Activated naive CD4-positive, alpha-beta T cell treated with anti-CD3 and anti-CD28 coated beads, Interleukin-2, amount 50 U/mL, for 72 hours (primary cell): ENCODE measurements at places on chromosomes 2 and 18. TPM values are rescaled to one million over a fixed set of nuclear protein-coding genes. Genes with fewer than 3 reads are reported as not detected.

Gene DHRS9
- total RNA-seq, result 5.9 TPM

GRCh38 chr2:119367472-119368099 lies 809 bp downstream of the DBI start:
- DNase-seq, result no peak

- DNase-seq, result no peak
These were observed 74.0 kb upstream of the TEX51 start for GRCh38 chr2:126824663-126825062.

Gene CRYBA2
- not detected for total RNA-seq

GRCh38 chr2:7111626-7112025 lies 194.4 kb downstream of the RNF144A start:
- no peak for DNase-seq

DNA sequence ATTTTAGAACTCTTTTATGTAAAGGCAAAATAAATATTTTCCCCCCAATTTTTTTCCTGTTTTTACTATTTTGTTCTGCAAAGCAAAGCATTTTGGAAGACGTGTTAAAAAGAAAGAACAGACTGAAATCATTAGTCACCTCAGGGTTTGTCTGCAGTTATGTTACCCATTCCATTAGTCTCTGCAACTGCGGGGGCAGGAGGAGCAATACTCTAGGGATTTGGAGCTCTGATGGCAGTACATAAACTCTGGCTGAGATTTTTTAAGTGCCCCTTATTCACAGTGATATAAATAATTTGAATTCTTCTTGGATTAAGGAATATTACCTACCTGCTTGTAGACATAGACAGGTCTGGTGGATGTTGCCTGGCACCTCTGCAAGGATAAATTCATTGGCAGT lies 88.0 kb upstream of the CELF4 start:
- DNase-seq, result no peak

- DNase-seq, result no peak
These were observed 329.9 kb downstream of the HRH4 start for GRCh38 chr18:24790347-24790746.

GRCh38 chr2:240392948-240393830 lies 42.3 kb upstream of the GPC1 start:
- no peak for DNase-seq

DNA sequence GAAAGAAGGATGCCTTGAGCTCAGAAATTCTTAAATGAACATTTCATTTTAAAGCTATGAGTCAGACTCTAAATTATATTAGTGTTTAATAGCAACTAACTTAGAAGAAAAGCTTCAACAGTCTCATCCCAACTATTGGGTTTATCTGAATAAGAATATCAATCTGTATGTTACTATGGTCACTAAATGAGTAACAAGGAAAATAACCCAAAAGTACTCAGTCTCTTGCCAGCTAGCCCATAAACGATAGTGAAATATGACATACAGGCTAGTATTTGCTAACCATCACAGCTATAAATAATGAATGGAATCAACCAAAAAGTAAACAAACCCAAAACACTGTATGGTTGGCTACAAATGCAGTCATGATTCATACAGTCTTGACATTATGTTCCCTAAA lies 174.9 kb downstream of the RAB3GAP1 start:
- DNase-seq, result no peak

Gene AQP12A
- total RNA-seq, result not detected

Gene KRCC1
- total RNA-seq, result 1.3 TPM

Gene LOXL3
- 1.5 TPM for total RNA-seq

Gene TEX44
- total RNA-seq, result not detected

- DNase-seq, result no peak
These were observed 77.2 kb downstream of the LTBP1 start for GRCh38 chr2:33023728-33024500.

DNA sequence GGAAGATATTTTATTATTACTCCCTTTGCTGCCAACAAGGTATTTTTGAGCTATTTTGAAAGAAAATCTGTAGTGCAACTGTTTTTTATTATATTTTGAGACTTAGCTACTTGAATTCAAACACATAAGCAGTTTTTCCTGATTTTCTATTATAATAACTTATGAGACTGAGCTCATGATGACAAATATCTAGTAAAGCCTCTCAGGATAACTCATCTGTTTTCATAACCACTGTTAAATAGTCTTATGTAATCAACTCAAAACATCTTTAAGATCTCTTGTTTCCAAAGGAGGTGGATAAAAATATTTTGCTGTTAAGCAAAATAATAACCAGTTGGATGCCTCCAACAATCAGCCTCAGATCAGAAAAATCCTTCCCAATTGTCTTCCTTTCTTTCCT lies 21.9 kb upstream of the PPP1CB start:
- no peak for DNase-seq

GRCh38 chr2:64394153-64394552 lies 59.8 kb upstream of the LGALSL start:
- DNase-seq, result no peak

Gene PROM2
- total RNA-seq, result 0.86 TPM

Gene IAH1
- total RNA-seq, result 65.8 TPM

Gene POTEI
- total RNA-seq, result not detected

DNA sequence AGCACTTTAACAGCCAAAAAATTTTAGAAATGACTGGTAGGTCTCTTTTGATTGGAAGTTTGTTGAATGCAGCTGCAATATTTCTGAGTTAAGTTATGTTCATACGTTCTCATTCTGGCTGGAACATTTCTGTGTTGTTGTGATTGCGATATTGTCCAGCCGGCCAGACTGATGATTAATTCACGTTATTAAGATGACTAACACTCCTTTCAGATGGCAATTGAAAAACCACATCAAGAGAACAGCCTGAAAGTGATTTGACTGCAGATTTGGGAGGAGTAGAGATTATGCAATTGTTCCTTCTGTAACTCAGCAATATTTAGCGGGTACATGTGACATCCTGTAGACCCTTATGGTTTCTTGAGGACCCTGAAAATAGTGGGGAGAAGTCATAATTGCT lies 133.7 kb downstream of the FBXO15 start:
- DNase-seq, result no peak

DNA sequence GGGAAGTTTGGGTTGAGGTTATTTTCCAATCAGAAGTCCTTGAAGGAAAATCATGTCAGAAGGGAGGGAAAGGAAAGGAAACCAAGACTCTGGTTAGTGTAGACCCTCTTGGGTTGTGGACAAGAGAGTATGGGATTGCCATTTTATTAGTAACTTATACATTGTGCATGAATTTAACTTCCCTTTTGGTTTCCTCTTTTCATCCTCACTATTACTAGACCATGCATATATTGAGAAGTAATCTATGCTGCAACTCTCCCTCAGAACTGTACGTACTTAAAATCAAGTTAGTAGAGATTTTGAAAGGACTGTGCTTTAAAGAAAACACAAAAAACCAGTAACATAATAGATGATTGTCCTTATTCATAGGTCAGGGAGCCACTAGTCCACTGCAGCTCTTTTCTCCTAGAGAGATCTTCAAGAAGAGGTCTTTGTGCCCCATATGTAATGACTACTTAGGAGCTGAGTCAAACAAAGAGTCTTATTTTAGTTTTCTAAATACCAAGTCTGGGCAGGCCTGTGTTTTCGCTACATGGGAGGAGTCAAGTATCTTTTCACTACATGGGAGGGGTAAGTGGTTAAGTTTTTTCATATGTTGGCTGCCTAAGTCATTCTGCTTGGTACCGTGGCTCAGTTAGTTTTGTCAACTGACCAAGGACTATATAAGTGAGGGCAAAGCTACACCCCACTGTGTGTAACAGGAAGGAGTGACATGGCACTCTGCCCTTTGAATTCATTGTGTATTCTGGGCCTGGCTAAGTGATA lies 25.2 kb upstream of the FAM117B start:
- no peak for DNase-seq

Gene LYG2
- total RNA-seq, result not detected

Gene PARD6G
- not detected for total RNA-seq

GRCh38 chr2:200225951-200226350 lies 80.5 kb upstream of the SPATS2L start:
- no peak for DNase-seq

- DNase-seq, result no peak
These were observed 1231.2 kb upstream of the CELF4 start for GRCh38 chr18:38796762-38797161.

Gene ABCB11
- not detected for total RNA-seq

DNA sequence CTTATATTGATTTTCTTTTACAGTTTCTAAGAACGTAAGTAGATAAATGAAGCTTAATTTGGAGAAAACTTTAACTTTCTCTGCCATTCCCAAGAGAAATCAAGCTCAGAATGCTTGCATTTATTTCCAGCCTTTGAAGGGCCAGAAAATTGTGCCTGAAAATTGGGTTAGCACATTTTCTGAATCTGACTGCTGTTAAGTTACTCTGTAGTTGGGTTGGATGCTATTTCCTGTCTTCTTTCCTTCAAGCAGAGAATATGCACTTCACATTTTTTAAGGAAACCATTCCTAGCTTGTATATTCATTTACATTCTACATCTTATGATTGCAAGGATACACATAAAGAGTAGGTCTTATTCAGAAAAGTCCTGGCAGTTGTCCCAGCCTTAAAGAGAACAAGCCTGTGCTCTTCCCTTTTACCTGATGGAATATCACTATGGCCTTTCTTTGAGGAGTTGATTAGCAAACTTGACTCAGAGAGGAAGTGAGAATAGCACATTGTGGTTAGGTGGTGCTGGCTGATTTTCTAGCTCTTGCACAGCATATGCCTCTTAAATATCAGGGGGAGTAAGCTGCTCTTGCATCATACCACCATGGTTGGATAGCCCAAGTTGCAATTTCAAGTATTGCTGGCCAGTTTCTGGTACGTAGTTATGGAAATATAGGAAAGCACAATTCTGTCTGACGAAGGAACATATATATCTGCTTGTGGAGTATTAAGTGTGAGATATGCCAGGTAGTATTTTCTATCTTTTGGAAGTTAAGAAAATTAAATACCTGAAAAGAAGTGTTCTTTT lies 133.7 kb downstream of the COMMD1 start:
- DNase-seq, result no peak

Gene IL36G
- not detected for total RNA-seq

DNA sequence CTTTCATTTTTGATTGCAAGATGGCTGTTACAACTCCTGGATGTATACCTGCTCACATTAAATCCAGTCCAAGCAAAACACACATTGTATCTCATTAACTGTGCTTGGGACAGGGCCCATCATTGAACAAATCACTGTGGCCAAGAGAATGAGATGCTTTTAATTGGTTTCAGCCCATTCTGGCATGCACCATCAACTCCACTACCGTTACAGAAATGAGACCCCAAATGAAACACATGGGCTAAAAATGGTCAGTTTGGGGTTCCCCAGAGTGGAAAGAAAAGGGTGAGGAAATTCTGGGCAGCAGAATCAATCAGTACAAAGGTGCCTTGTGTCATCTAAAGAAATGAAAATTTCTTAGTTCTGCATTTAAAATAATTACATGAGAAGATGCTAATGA lies 52.7 kb downstream of the FAM171B start:
- no peak for DNase-seq

DNA sequence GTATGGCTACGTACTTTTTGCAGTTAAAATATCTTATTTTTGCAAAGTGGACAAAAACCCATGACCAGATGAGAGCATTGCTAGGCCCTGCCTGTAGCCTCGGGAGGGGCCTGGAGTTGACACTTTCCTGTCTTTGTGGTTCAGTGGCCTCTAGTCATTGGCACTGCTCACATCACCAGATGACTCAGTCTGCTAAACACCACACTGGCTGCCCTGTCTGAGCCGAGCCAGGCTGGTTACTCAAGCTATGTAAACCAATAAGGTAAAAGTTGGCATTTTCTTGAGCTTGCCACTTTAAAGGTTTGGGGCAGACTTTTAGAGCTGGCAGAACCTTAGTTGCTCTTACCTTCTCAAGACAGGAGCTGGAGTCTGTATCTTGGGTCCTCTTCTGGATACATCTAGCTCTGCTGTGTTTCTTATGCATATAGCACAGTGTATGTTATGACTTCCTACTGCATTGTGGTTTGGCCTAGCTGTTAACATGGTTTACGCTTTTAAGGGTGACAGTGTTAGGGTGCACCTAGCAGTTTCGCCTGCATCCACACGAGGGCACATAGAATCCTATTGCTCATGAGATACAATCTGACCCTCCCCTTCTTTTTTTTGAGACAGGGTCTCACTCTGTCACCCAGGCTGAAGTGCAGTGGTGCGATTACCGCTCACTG lies 76.4 kb downstream of the AP1S3 start:
- peak; percentile 40 for DNase-seq

DNA sequence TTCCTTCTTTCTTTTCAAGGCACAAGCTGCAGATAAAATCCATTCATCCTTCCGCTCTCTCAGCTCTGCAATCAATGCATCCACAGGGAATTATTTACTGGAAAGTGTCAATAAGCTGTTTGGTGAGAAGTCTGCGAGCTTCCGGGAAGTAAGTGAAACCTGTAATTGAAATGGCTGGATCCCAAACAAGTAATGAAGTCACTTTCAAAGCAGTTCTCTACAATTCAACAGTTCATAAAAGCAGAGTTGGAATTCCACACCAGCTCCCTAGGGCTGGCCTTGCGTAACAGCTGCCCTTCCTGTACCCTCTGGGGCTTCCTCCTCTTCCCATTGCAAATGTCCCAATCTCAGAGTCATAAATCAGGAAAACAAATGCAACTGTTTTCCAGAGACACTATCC lies 9.6 kb downstream of the SERPINB2 start:
- DNase-seq, result no peak

Gene TAF4B
- total RNA-seq, result 12.7 TPM

GRCh38 chr2:231717281-231718171 lies 9.2 kb downstream of the PTMA start:
- DNase-seq, result peak; percentile 66

- DNase-seq, result no peak
These were observed 12.9 kb upstream of the DTNA start for GRCh38 chr18:34697233-34697632.

DNA sequence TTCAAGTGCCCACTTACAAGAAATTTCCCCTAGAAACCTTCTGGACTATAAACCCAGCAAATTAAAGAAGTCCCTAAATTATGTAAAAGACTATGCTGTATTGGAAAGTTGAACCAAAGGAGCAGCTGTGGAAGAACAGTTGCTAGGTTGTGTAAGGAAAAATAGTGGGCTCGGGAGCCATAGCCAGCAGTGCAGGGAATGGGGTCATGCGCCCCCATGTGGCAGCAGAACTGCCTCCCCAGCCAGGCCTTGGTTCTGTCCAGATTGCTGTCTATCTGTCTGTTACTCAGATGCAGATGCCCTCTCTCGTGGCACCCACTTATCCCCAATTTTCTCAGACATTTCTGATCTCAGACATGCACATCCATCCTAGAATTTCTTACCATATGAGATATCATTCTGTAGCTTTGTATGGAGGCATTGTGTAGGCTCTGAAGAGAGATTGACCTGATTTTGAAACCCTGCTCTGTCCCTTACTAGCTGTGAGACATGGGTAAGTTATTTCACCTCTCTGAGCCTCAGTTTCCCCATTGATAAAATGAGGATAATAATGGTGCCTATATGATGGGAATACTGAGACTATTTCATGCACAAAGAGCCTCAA lies 258.3 kb downstream of the SS18 start:
- no peak for DNase-seq

Gene SPEG
- 2.2 TPM for total RNA-seq

Gene PRKAG3
- not detected for total RNA-seq

DNA sequence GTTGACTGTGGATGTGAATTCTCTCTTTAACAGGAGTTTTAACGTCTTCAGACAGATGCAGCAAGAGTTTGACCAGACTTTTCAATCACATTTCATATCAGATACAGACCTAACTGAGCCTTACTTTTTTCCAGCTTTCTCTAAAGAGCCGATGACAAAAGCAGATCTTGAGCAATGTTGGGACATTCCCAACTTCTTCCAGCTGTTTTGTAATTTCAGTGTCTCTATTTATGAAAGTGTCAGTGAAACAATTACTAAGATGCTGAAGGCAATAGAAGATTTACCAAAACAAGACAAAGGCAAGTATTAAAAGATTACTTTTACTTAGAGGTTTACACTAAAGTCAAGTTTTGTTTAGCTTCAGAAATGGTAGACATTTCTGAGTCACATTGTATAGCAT lies 30.2 kb upstream of the TYMS start:
- DNase-seq, result no peak
